ENCODE measurements at places on chromosomes 2 and 18.

DNA sequence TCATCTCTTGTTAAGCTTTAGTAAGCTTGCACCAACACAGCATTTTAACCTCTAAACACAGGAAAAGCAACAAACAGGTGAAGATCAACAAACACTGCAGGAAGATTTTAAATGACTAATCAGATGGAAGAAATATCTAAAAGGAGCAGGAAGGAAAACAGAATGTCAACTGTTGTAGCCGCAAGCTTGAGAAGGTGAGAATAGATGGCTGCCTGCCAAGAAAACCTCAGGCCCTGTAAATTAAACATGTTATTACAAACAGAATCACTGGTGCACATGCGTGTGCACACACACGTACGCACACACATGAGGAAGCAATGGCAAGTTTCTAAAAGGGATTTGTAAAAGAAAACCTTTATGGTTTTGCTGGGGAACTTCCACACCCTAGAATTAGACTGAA, 257.8 kb upstream of the GALNT5 start:
- no peak for DNase-seq

GRCh38 chr2:197866455-197866854, 62.1 kb downstream of the PLCL1 start:
- DNase-seq = no peak

- no peak for DNase-seq
Observed at GRCh38 chr2:18339326-18339725, 221.1 kb downstream of the RDH14 start.

DNA sequence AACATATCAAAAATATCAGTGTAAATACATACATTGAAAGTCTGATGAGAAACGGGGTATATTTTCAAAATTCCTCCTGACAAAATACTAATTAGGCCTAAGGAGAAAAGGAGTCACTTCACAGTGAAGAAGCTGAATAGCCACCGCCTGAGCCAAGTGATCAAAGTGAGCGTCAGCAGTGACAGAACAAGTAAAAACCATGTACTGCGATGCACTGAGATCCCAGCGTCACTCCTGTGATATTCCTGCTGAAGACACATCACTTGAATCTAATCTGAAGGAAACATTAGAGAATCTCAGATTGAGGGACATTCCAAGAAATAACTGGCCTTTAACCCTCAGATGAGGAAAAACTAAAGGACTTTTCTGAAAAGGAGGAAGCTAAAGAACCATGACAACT, 285.3 kb downstream of the EN1 start:
- DNase-seq = no peak

GRCh38 chr2:30655211-30655610, 152.0 kb downstream of the CAPN13 start:
- no peak for DNase-seq

- DNase-seq = no peak
Observed at GRCh38 chr2:157150747-157151146, 106.8 kb upstream of the GALNT5 start.

- DNase-seq = no peak
Observed at GRCh38 chr18:9772847-9773677, 65.0 kb downstream of the RAB31 start.

DNA sequence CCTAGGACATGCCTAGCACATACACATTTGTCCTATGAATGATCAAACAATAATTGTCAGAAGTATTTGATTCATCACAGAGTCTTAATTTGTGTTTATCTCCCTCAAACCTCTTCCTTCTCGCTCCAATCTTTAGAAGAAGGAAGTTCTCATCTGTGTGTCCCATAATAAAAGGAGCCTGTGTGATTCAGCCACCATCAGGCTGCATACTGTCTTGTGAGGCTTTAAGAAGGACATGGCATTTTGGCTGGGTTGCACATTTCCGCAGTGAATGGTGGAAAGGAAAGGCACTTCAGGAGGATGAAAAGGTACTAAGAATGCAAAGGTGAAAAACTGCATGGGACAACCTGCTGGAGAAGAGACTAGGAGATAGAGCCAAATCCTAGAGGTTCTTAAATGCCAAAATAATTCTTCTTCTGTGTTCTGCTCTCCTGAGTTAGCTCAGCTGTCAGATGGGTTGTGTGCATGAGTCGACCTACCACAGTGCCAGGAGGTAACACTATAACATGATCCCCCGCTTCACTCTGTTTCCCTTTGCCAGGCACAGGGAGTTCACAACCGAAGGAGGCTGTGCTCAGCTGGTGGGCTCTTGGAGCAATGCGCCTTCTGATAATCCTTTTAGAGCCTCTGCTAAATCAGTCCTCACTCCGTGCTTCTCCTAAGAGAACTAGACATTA, 120.1 kb downstream of the IRS1 start:
- DNase-seq = no peak

- no peak for DNase-seq
Observed at GRCh38 chr2:162746310-162746709, 92.3 kb downstream of the KCNH7 start.

DNA sequence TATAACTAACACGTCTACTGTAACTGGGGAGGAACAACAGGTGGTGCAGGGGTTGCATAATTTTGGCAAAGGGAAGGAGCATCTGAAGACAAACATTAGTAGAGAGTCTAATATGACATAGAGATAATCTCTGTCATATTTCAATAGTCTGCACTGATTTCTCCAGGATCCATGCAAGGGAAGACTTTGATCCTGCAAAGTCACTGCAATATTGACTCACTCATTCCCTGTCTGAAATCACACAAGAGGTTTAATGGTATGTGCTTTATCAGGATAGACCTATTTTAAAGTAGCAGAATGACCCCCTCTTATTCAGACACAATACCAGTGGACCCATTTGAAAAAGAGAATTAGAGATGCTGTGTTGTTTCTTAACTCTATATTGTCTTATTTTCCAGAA, 98.7 kb upstream of the CAVIN2 start:
- no peak for DNase-seq

- no peak for DNase-seq
Observed at GRCh38 chr18:76806301-76806700, 16.1 kb upstream of the ZNF236 start.

- DNase-seq = no peak
Observed at GRCh38 chr18:8455661-8456614, 153.3 kb upstream of the RAB12 start.

- DNase-seq = no peak
Observed at GRCh38 chr2:204452464-204453023, 92.7 kb upstream of the PARD3B start.

DNA sequence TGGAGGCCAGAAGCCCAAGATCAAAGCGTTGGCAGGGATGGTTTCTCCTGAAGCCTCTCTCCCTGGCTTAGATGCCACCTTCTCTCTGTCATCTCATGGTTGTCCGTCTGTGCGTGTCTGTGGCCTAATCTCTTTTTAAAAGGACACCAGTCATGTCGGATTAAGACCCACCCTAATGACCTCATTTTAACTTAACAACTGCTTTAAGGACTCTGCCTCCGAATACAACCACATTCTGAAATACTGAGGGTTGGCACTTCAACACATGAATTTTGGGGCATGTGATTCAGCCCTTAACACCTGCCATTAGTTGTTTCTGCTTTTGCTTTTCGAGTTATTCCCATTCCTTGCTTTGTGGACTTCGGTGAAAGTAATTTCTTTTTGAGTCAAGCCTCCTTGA, 97.8 kb upstream of the SMIM21 start:
- no peak for DNase-seq

DNA sequence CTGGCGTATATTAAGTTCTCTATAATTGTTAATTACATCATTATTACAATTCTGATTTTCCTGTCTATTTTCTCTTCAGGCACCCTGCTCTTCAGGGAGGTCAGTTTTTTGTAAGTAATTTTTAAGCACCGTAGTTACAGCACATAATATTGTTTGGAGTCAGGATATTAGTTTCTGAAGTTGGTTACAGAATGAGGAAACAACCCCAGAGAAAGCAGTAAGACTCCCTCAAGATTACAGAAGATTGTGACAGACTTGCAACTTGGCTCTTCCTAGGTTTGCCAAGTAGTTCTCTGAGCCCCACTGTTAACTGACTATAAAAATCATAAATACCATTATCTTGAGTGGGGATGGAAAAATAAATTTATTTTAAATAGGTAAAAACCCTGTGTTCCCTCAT, 921 bp downstream of the RPE start:
- no peak for DNase-seq

DNA sequence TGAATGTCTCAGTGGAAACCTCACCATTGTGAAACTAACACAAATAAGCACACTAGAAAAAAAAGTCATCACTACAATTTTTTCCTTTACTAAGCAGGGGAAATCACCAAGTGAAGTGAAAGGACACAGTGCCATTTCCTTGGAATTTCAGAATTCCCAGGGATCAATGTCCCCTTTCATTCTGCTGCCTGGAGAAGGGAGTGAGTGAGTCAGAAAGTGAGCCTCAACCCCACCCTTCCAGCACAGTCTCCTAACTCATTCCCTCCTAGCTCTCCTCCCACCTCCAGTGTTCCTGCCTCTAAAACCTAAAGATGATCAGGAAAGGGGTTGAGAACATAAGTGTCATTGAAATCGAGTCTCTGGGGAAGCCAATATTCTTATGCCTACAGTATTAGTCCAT, 608.5 kb downstream of the RNF144A start:
- no peak for DNase-seq

- DNase-seq = no peak
Observed at GRCh38 chr18:66916834-66917233, 312.9 kb upstream of the CDH19 start.

DNA sequence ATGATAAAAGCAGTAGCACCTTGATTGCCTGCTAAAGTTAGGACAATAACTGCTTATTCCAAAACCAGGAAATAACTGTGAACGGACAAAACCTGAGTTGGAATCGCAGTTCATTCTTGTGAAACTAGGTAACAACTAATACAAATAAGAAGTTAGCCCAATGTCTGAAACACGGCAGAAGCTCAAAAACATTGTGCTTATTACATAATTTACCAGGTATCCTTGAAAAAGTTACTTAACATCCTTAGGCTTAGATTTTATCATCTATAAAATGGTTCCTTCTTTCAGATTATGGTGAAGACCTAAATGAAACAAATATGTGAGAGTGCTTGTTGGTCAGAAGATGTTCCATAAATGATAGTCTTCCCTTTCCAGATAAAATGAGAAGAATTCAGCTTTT, 32.4 kb downstream of the RTN4 start:
- no peak for DNase-seq

- no peak for DNase-seq
Observed at GRCh38 chr2:58065248-58065647, 18.6 kb downstream of the VRK2 start.

DNA sequence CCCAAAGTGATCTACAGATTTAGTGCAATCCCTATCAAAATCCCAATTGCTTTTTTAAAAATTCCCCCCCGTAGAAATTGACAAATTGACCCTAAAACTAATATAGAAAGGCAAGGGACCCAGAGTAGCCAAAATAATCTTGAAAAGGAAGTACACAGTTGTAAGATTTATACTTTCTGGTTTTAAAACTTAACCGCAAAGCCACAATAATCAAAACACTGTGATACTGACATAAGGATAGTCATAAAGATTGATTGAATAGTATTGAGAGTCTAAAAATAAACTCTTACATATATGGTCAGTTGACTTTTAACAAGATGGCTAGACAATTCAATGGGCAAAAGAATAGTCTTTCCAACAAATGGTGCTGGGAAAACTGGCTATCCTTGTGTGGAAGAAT, 58.7 kb upstream of the GAREM2 start:
- no peak for DNase-seq

Measured in stimulated activated CD8-positive, alpha-beta memory T cell treated with anti-CD3 and anti-CD28 coated beads, Interleukin-7, amount 100 ng/mL, for 1 hour (primary cell).